ENCODE measurements at places on chromosomes 1 and 21. TPM values are rescaled to one million over a fixed set of nuclear protein-coding genes. Genes with fewer than 3 reads are reported as not detected.

GRCh38 chr1:85700422-85700821, 7.8 kb downstream of the ZNHIT6 start:
- DNase-seq: no peak

- peak; percentile 63 for DNase-seq
These were observed 24.8 kb upstream of the TMEM51 start for GRCh38 chr1:15128520-15129313.

DNA sequence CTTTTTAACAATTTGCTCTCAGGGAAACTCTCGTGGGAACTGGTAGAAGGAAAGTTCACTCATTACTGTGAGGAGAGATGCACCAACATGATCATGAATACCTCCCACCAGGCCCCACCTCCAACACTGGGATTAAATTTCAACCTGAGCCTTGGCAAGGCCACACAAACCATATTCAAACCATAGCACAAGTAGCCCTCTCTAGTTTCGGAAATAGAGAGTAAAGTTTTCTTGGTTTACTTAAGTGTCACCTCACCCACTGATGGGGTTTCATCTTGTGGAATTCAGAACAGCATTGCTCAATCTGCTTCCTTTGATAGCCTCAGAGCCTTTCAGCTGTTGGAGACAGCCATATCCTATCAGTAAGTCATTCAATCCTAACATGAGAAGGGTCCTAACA, 25.5 kb upstream of the CCSAP start:
- no peak for DNase-seq

DNA sequence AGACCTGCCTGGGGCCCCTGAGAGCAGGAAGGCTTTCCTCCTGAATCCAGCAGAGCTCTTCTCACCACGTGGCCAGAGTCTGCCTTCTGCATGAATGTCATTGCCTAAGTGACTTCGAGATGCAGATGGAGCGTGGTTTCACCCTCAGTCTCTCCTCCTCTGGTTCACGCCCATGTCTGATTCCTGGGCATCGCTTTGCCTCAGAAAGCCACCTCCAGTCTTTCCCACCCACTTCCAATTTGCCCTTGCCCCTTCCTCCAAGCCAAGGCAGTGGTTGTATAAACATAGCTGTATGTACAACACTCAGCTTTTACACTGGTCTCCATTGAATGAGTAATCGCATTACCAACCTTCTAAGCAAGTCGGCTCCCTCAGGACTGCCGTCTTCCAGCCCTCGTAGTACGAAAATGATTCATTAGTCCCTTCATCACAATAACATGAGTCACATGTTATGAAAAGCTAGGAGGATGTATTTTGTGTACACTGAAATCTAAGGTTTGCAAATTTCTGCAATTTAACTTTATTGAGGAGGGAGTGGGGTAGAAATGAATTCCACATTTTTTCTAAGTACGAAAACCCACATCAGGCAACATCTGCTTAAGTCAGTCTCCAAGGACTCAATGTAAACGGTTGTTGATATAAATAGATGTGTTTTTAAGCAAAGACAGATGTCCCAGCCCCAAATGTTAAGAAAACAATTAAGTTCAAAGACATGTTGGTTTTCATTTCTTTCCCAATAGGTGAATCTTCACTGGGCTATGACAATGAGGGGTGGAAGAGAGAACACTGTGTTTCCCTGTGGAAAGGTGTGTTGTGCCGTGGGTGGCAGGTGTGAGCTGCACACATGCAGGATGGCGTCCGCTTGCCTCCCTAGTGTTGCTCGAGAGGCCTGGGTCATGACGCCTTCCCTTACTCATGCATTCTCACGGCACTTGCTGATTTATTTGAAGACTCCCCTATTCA, 32.3 kb upstream of the ETS2 start:
- DNase-seq: no peak

DNA sequence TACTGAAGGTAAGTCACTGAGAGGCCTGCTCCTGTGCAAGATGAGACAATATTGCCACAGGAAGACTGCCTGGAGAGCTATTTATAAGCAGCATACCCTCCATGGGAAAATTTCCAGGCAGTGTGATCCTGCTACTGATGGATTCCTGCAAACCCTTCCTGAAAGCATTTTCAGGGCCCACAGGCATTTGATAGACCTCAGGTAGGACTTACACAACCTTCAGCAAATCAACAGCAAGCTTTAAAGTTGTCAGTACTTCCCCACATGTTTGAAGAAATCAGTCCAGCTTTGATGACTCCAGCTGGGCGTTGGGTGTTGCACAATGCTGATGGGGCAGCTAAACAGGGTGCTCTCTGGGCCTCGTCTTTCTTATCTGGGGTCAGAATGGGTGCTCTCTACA, 108.8 kb downstream of the PLXNA2 start:
- DNase-seq: no peak

DNA sequence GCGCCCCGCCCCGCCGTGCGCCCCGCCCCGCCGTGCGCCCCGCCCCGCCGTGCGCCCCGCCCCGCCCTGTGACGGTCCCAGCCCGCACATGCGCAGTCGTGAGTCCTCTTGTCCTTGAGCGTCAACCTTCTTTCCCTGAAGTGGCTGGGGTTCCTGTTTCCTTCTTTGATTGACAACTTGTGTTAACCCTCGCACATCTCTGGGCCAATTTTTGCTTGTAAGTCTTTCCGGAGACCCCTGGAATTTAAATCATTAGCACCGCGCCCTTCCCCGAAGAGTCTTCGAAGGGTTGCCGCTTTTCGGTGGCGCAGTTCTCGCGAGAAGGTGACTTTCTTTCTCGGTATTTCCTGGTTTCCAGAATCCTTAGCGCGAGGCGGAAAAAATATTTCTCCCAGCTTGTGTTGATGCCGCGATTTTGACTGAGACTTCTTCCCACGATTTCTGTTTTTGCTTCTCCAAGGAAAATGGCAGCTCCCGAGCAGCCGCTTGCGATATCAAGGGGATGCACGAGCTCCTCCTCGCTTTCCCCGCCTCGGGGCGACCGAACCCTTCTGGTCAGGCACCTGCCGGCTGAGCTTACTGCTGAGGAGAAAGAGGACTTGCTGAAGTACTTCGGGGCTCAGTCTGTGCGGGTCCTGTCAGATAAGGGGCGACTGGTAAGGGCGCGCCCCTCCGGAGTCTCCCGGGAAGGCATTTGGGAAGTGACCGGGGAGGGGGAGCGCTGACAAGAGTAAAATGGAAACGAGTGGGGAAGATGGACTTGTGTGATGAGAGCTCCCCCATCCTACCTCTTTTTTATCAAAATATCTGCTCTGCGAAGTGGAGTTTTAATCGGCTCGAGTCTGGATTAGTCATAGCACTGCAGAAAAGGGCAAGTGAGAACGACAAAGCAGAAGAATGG, at the start of gene RNPC3:
RNPC3 (plus strand) TSS at position 93 of the 901 bp plus-strand sequence; CDS start at position 465, 372 bp downstream.
- DNase-seq: peak; percentile 85

Gene HTR6
- total RNA-seq: not detected
